Myocyte (in vitro differentiated cells): ENCODE measurements at places on chromosomes 1 and 21. TPM values are rescaled to one million over a fixed set of nuclear protein-coding genes. Genes with fewer than 3 reads are reported as not detected.
A peak's percentile ranks its signal among the peaks of the same experiment; 100 is the strongest.

DNA sequence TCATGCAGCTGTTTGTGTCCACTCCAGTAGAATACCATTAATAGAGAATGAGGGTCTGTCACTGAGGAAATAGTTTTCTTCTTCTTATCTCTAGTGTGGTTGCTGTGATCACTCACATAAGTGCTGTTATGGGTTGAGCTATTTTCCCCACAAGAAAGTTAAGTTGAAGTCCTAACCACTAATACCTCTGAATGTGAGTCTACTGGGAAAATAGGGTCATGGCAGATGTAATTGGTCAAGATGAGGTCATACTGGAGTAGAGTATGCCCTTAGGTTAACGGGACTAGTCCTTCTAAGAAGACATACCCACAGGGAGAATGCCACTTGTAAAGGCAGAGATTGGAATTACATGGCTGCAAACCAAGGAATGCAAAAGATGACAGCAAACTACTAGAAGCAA, 70.5 kb upstream of the COL24A1 start:
- peak; percentile 81 for DNase-seq

IL22RA1 gene
- total RNA-seq = not detected in 2 replicates

SPAG17 gene
- total RNA-seq = not detected in 2 replicates

GUCA2A gene
- total RNA-seq = not detected in 2 replicates

- no peak for DNase-seq
These were observed 83.4 kb downstream of the ATF6 start for GRCh38 chr1:161849518-161849917.

- no peak for DNase-seq
These were observed 14.3 kb downstream of the FBXO28 start for GRCh38 chr1:224127925-224128819.

OR2T11 gene
- not detected in 2 replicates for total RNA-seq

IL19 gene
- not detected in 2 replicates for total RNA-seq

TRIM17 gene
- total RNA-seq = not detected in 2 replicates

KIF26B gene
- total RNA-seq = 0.83 and 1.6 TPM in 2 replicates
